Choroid plexus epithelial cell (primary cell): ENCODE measurements at places on chromosomes 2 and 18.

- DNase-seq = no peak
Observed at GRCh38 chr2:118609138-118609537, 238.3 kb downstream of the EN1 start.

GRCh38 chr2:191333911-191334357 lies 88.7 kb downstream of the MYO1B start:
- DNase-seq = peak; percentile 88

DNA sequence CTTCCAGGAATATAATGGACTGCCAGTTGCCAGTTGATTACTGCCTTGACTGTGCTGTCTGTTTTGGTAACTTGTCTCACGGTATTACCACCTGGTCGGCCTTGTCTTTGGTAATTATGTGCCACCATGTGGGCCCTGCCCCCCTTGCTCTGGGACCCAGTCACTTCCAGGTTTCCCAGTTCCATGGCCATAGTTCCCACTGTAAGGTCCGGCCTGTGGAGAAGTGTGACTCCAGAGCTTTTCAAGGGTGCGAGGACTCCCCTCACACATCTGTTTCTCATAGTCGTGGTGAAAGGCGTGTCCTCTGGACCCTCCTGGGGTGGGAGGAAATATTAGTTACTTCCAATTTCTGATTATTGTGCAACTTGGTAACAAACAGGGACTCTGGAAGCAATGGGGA lies 150.5 kb downstream of the SEPTIN10 start:
- no peak for DNase-seq

- DNase-seq = no peak
Observed at GRCh38 chr2:61937886-61938285, 32.4 kb downstream of the COMMD1 start.

- DNase-seq = peak; percentile 70
Observed at GRCh38 chr2:226080334-226080733, 680.8 kb downstream of the NYAP2 start.

- DNase-seq = no peak
Observed at GRCh38 chr18:36354989-36355388, 57.5 kb downstream of the FHOD3 start.

- no peak for DNase-seq
Observed at GRCh38 chr2:139518321-139518720, 738.1 kb upstream of the NXPH2 start.
